AG04450 (cell line): ENCODE measurements at places on chromosomes 2 and 18. TPM values are rescaled to one million over a fixed set of nuclear protein-coding genes. Genes with fewer than 3 reads are reported as not detected.

Gene NPPC
- not detected in 2 replicates for polyA plus RNA-seq

Gene TFCP2L1
- not detected in 2 replicates for polyA plus RNA-seq

Gene SLC5A7
- not detected in 2 replicates for polyA plus RNA-seq

Gene LRP1B
- 0.15 TPM in 2 replicates for polyA plus RNA-seq

Gene CNNM4
- 4.7 and 4.9 TPM in 2 replicates for polyA plus RNA-seq

Gene HRH4
- polyA plus RNA-seq: 0.01 TPM in 1 of 2 replicates, not detected in the other

Gene ADAM23
- polyA plus RNA-seq: 6.6 and 7.1 TPM in 2 replicates

Gene AGXT
- polyA plus RNA-seq: not detected in 2 replicates

Gene C2orf66
- polyA plus RNA-seq: 0.05 TPM in 1 of 2 replicates, not detected in the other

Gene LYG1
- polyA plus RNA-seq: 0.52 and 0.86 TPM in 2 replicates

Gene AQP12B
- polyA plus RNA-seq: not detected in 2 replicates

Gene C18orf63
- polyA plus RNA-seq: not detected in 2 replicates

Gene KIF5C
- 0.09 and 0.12 TPM in 2 replicates for polyA plus RNA-seq

Gene SCG2
- polyA plus RNA-seq: 1.5 and 1.8 TPM in 2 replicates

Gene NOSTRIN
- polyA plus RNA-seq: 0.10 TPM in 1 of 2 replicates, not detected in the other

GRCh38 chr2:96146153-96146880 is 1.1 kb upstream of the DUSP2 start:
- no peak for DNase-seq

DNA sequence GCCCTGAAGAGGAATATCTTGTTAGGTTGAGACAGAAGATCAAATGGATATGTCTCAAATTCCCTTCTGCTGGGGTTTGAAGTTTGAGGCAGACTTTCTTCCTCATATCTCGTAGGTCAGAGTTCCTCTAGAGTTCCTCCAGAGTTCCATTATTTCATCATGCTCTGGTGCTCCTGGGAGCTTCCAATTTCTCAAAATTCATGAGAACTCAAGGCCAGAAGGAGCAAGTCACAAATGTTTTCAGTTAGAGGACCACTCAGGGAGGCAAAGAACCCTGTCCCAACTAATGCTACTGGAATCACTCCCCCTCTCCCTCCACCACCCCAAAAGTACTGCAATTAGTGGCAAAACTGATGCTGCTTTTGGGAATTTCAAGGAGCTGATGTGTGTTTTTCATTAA is 115.7 kb upstream of the RBMS1 start:
- no peak for DNase-seq

GRCh38 chr2:1366546-1367134 is 46.6 kb upstream of the TPO start:
- no peak for DNase-seq

- no peak for DNase-seq
Observed at GRCh38 chr2:219537657-219538488, 5.7 kb downstream of the CHPF start.

GRCh38 chr2:20609349-20609994 is 41.4 kb downstream of the HS1BP3 start:
- no peak for DNase-seq

DNA sequence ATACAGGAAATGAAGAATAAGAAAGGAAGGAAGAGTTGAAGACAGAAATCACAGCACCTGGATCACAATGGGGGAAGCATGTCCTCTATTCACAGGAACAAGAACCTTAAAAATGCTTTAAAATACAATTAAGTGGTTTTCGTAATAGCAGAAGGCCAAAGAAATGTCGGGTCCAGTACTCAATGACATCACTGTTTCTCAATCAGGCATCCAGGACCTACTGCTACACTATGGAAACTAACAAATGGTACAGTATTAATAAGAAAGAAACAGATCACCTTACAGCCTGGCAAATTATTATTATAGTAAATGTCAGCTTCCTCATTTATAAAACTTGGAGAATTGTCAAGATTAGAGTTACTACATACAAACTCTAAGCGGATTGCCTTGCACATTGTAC is 15.8 kb downstream of the HNRNPLL start:
- no peak for DNase-seq

- no peak for DNase-seq
Observed at GRCh38 chr2:54660752-54661151, 62.7 kb upstream of the EML6 start.

DNA sequence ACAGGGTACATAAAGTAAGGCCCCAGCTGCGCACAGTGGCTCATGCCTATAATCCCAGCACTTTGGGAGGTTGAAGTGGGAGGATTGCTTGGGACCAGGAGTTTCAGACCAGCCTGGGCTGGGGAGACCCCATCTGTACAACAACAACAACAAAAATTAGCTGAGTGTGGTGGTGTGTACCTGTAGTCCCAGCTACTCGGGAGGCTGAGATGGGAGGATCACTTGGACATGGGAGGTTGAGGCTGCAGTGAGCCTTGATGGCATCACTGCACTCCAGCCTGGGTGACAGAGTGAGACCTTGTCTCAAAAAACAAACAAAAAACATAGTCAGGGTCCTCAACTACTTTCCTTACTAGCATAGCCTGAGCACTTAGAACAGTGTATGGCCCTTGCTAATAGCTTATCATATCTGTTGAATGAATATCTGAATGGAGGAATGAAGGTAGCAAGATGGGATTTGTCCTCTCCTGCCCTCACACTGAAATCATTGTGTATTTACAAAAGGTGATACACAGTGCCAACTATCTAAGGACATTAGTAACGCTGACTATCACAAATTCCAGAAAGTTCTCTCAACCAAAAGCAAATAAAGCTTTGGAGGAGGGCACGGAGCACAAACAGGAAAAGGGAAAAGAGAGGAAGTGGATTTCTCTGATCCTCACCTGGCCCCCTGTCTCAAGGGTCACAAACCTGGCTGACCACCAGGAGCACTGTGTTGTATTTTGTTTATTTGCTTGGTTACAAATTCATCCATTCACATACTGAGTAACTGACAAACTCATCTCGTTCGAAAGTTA is 38.1 kb downstream of the L3MBTL4 start:
- no peak for DNase-seq

- no peak for DNase-seq
Observed at GRCh38 chr18:51692612-51693011, 495.1 kb upstream of the MEX3C start.

DNA sequence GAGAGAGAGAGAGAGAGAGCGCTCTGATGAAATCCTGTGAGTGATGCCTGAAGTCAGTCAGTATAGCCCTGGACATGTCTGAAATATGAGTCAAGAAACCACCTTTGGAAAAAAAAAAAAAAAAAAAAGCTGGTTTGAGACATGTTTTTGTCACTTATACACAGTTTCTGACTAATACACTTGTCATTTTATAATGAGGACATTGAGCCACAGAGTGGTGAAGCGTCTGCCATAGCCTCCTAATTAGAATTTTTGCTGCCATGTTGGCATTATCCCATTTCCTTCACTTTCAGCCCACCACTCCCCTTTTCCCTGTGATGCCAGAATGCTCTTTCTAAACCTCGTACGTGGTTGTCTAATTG is 15.7 kb upstream of the MYO3B start:
- DNase-seq: no peak

GRCh38 chr18:48361801-48362200 is 47.4 kb downstream of the ZBTB7C start:
- DNase-seq: no peak

GRCh38 chr2:28267282-28267681 is 125.4 kb upstream of the FOSL2 start:
- DNase-seq: no peak

DNA sequence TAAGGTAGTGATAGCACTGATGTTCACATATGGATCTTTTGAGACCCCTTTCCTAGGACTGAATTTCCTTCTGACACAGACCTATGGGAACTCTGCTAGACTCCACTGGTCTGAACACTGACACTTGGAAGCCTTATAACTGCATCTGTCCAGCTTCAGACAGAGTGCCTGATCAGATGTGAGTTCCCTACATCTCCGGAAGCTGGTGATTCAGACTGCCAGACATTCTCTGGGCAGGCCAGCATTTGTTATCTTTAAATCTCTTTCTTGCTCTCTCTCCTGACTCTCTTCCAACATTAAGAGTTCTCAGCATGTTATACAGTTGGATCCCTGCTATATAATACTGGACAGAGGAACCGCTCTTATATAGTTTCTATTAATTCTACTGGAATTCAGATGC is 408.5 kb downstream of the ZEB2 start:
- no peak for DNase-seq

DNA sequence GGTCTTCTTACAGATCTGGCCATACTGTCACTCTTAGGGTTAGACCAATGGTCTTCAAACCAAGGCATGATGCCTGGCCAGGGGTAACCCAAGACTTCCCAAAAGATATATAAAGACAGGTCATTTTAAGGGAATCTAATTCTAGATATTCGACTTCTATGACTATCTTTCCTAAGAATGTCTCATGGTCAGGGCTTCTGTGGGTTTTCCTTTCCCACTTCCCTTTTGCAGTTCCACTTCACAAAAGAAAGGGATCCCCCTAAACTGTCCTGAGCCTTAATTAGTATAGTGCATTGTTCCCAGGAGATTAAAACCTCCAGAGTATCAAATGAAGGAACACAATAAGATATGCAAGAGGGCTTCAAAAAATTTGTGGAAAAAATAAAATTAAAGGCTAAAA is 223.6 kb upstream of the SIX2 start:
- no peak for DNase-seq

DNA sequence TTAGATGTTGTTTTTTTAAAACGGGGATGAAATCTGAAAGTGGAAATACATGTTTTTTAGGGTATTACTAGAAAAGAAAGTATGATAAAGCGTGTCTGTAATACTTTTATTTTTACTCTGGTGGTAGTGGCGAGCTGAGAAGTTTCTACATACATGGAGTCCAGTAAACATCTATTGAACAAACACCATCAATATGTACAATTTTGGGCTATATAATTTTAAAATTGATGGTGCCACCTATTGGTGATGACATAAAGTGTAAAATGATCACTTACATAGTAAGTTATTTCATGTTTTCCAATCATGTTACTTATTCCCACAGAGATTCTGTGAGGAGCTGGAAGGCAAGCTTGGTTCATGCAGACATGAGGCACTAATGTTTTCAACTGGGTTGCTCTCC is 31.5 kb upstream of the NFE2L2 start:
- DNase-seq: no peak

- DNase-seq: no peak
Observed at GRCh38 chr18:22152093-22152492, 17.3 kb upstream of the GATA6 start.

DNA sequence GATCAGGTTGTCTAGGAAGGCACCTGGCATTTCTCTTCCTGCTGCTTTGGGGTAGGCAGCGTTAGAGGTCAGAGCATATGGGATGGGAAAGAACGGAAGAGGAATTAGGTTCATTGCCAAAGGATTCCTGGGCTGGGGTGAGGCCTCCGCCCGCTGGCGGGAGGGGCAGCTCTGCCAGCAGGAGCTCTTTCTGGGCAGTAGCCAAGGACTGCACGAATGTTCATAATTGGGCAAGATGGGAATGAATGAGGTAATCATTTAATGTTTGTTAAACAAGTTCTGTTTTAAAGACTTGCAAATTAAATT is 253.9 kb downstream of the AGAP1 start:
- no peak for DNase-seq
